Temporal lobe (tissue), 4 donors: ENCODE measurements at places on chromosomes 11 and 22. TPM values are rescaled to one million over a fixed set of nuclear protein-coding genes. Genes with fewer than 3 reads are reported as not detected.

SHISA8 gene
- not detected for total RNA-seq

SLC6A5 gene
- total RNA-seq: under 0.01 TPM

SOX6 gene
- 23.6 TPM for total RNA-seq

USP2 gene
- total RNA-seq: 0.74 TPM

KCNJ4 gene
- 6.6 TPM for total RNA-seq

GPHA2 gene
- not detected for total RNA-seq

DGCR8 gene
- total RNA-seq: 24.8 TPM

LMNTD2 gene
- total RNA-seq: under 0.01 TPM

POTEH gene
- total RNA-seq: not detected

SHANK2 gene
- 41.6 TPM for total RNA-seq

OR51B2 gene
- total RNA-seq: 0.49 TPM

RGL4 gene
- total RNA-seq: not detected

PRG3 gene
- total RNA-seq: not detected

BCO2 gene
- 2.2 TPM for total RNA-seq

KCNQ1 gene
- total RNA-seq: 0.49 TPM

OR8J1 gene
- not detected for total RNA-seq

HMOX1 gene
- total RNA-seq: 1.7 TPM

PHLDA2 gene
- not detected for total RNA-seq

TMPRSS6 gene
- under 0.01 TPM for total RNA-seq

PPP2R5B gene
- total RNA-seq: 26.6 TPM

PCF11 gene
- 45.7 TPM for total RNA-seq

CHRNA10 gene
- total RNA-seq: 0.25 TPM
